ENCODE measurements at places on chromosomes 2 and 18.
A peak's percentile ranks its signal among the peaks of the same experiment; 100 is the strongest.

DNA sequence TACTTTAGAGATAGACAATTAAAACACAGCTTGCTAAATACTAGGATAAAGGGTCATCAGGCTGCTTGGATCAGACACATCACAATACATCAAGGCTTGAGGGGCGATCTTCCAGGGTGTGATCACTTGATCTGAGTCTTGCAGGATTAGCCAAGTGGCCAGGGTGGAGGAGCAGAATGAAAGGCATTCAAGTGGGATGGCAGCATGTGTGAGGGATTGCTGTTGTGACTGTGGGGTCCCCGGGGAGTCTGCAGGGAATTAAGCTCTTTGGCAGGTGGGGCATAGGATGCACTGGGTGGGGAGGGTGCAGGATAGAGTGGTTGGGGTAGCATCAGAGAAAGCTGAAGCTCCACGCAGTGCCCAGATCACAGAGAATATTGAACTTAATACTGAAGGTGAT, 58.0 kb upstream of the TMEM163 start:
- DNase-seq = no peak

GRCh38 chr2:22929998-22930397, 455.0 kb upstream of the KLHL29 start:
- DNase-seq = no peak

DNA sequence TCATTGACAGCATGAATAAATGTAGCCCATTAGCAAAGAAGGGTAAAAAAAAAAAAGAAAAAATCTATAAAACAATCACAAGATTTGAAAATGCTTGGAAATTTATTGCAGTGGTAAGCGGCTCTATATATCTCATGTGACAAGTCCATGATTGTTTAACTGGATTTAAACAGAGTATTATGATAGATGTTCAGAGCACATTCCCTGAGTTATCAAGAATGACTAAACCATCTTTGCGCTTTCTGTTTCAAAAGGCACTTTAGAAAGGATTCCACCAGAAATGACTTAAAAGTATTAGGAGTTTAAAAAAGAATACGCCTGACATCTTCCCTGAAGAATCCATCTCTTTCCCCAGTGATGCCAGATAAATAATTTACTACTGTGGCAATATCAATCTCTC, 409.5 kb upstream of the UBE2E3 start:
- DNase-seq = no peak

DNA sequence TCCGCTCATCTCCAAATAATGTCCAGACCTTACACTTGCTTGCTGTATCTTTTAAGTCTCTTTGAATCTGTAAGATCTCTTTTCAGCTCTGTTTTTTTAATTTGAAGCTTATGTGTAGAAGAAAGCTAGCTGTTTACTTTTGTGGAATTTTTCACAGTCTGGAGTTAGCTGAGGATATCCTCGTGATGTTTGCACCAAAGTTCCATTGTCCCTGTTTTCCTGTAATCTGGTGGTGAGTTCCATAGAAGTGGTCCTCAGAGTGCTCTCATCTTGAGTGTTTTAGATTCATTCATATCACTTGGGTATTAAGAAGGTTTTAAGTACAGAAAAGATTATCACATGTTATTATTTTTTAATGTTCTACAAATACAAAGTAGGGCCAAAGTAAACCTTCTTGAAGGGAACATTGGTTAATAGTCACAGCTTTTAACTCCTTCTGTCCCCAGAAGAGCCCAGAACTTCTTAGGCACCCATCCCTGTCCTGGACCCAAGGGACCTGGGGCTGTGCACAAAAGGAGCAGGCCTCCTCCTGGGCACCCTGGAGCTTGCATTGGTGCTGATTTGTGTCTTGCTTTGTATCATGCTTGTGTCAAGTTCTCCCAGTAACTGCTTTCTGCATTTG, 15.0 kb downstream of the MLPH start:
- DNase-seq = no peak

GRCh38 chr2:14363137-14363536, 269.4 kb upstream of the LRATD1 start:
- no peak for DNase-seq

DNA sequence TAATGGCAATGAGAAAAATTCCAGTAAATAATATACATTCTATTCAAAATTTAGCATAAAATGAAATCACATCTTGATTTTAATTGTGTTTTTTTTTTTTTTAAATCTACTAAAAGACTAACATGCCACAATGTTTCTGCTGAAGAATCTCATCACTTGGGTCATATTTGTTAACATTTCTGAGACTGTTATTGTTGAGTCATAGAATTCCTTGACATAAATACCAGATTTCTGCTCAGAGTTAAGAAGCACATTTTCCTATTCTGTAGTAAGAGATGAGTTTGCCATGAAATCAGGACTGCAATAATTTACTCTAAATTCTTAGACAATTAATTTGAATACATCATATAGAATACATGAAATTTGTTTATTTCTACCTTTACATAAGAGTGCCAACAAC, 154.9 kb upstream of the KYNU start:
- no peak for DNase-seq

- no peak for DNase-seq
These were observed 186.0 kb downstream of the ZNF385B start for GRCh38 chr2:179675435-179675834.

- peak; percentile 23 for DNase-seq
These were observed 165.6 kb downstream of the SMAD7 start for GRCh38 chr18:48785091-48785614.

DNA sequence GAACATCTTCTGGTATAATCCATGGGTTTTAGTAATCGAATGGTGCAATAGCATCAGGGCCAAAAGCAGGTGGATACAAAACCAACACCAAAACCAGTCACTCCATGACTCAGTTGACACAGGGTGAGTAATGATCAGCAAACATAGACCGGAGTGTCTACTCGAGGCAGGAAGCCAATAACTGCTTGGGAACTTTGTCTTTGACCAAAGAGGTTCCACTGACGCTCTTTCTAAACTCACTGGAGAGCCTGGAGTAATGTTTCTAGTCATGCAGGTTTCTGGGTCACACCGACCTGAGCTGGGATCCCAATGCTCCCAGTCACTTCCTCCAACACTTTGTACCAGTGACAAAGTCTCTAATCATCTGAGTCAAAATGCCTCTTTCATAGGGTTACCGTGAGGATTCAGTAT, 30.9 kb downstream of the MREG start:
- DNase-seq = no peak

- DNase-seq = no peak
These were observed 44.1 kb upstream of the ORC2 start for GRCh38 chr2:201007584-201007998.

DNA sequence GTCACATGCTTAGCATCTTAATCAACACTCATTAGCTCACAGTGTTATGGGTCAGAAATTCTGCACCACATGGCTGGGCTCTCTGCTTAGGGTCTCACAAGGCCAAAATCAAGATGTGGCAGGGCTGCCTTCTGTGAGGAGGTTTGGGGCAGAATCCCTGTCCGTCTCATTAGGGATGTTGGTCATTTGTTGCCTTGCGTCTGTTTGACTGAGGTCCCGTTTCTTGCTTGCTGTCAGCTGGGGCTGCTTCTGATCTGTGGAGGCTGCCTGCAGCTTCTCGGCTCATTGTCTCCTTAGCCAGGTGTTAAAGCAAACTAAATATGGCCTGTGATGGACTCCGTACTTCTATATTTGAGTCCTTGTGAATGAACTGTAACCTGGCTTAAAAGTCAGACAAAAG, 146.5 kb downstream of the NDUFA10 start:
- DNase-seq = no peak

DNA sequence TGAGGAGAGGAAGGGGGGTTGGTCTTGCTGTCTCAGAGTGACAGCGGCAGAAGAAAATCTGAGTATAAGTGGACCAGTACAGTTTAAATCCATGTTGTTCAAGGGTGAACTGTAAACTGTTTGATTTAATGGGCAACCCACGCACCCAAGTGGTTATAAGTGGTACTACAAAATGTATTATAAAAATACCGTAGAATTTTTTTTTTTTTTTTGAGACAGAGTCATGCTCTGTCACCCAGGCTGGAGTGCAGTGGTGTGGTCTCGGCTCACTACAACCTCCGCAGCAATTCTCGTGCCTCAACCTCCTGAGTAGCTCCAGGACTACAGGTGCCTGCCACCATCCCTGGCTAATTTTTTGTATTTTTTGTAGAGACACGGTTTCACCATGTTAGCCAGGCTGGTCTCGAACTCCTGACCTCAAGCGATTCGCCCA, 2.1 kb upstream of the CHCHD5 start:
- no peak for DNase-seq

- no peak for DNase-seq
These were observed 93.8 kb downstream of the EPB41L3 start for GRCh38 chr18:5449858-5450509.

DNA sequence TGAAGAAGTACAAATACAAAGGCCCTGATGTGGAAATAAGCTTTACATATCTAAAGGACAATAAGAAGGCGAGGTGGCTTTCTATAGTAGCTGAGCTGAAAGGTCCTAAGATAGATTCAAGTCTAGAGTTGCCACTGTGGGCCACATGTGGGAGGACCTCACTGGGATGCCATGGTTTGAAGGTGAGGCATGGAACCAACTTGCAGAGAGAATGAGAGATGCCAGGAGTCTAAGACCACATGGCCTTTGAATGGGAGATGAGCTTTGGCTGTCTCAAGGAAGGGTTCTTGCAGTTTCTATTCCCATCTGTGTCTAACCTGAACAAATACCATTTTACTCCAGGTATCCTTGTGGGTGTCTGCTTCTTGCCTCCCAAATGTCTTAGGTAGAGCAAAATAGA, 53.6 kb downstream of the HNMT start:
- DNase-seq = no peak

DNA sequence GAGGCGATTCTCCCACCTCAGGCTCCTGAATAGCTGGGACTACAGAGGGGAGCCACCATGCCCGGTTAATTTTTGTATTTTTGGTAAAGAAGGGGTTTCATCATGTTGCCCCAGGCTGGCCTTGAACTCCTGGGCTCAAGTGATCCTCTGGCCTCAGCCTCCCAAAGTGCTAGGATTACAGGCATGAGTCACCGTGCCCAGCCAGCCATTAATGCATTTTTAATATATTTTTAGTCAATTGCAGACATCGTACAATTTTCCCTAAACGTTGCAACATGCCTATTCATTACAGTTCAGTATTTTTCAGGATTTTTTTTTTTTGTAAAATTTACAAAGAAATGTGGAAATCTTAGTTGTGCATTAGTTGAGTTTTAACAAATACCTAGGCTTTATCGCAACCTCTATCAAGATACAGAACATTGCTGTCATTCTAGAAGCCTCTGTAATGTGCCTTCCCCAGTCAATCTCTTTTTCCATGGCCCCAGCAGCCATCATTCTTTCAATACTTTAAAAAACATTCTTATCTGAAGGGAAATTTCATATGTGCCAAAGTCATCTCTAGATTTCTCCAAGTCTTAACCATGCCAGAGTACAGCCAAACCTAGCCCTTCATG, 14.7 kb downstream of the NABP1 start:
- DNase-seq = no peak

DNA sequence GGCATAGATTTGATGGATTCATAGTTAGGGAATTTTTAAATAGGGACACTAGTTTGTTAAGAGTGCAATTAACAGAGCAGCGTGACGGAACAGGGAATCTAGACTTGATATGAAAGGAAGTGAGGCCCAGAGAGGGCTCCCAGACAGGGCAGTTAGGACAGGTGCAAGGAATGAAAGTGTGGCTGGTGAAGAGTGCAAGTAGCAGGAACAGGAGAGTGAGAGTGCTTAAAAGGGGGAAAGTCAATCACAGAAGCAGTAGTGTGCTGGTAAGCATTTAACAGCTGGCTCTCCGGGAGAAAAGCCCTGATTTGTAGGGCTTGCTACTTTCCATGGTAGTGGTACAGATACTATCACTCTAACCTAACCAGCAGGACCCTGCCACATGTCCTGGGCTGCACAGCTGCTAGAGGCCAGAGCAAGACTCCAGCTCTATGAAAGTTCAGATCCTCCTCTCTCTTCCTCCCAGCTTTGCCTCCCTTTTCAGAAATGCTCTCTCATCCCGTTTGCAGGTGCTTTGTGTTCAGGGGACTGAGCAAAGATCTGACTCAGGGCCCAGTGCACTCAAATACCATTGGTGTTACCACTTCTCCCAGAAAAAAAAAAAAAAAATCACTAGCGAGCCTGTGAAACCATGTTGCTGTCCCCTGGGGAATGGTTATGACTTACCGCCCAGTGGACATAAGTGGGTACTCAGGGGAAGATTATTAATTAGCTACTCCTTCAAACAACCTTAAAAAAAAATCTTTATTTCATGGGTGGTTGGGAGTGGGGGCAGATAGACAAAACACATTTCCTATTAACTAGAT, 18.1 kb upstream of the GCFC2 start:
- DNase-seq = no peak

- no peak for DNase-seq
These were observed 11.2 kb downstream of the ACOXL start for GRCh38 chr2:110743600-110743999.

DNA sequence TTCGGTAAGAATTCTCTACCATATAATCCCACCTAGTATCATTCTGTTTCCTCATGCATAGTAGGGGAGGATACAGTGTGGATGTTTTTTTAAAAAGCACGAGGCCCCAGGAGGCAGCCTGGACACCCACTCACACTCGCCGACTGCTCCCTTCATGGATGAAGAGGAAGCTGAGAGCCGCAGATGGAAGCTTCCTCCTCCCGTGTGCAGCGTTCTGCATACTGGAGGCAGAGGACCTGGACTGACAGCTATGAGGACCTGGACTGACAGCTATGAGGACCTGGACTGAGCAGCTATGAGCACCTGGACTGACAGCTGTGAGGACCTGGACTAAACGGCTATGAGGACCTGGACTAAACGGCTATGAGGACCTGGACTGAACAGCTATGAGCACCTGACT, 234.4 kb downstream of the NDUFA10 start:
- DNase-seq = no peak

DNA sequence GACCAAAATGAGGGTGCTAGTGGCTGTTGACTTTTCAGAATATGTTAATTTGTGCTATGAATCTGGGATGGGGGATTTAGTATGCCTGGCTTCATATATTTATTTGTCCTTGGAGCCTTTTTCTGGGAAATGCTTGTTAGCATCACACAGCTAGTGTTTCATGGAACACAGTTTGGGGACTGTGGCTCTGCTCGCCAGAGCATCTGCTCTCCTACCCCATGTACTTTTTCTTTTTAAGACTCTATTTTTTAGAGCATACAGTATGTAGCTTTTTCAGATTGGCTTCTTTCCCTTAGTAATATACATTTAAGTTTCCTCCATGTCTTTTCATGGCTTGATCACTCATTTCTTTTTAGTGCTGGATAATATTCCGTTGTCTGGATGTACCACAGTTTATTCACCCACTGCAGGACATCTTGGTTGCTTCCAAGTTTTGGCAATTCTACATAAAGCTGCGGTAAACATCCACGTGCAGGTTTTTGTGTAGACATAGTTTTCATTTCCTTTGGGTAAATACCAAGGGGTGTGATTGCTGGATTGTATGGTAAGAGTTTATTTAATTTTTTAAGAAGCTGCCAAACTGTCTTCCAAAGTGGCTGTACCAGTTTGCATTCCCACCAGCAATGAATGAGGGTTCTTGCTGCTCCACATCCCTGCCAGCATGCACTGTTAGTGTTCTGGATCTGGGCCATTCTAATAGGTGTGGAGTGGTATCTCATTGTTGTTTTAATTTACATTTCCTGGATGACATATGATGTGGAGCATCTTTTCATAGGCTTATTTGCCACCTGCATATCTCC, 44.1 kb downstream of the EFR3B start:
- DNase-seq = no peak
